Erythroblast (primary cell): ENCODE measurements at places on chromosomes 11 and 22.
A peak's percentile ranks its signal among the peaks of the same experiment; 100 is the strongest.

- DNase-seq = no peak
Measured at GRCh38 chr11:117750916-117751662, 45.9 kb downstream of the DSCAML1 start.

DNA sequence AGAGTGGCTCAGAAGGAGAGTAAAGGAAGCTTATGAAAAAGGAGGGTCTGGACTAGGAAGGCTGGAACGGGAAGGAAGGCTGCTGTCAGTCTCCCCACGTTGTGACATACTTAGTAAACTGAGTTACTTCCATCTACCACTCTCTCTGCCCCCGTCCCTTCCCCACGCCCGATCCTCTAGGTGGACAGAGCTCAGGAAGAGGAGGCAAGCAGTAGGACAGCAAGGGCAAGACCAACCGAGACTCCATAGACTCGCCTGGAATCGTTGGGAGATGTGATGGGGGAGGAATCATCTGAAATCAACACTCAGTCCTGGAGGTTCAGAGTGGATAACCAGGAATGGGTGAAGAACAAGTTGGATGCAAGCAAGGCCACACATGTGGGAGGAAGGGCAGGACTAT is 240.7 kb downstream of the BUD13 start:
- DNase-seq = no peak

DNA sequence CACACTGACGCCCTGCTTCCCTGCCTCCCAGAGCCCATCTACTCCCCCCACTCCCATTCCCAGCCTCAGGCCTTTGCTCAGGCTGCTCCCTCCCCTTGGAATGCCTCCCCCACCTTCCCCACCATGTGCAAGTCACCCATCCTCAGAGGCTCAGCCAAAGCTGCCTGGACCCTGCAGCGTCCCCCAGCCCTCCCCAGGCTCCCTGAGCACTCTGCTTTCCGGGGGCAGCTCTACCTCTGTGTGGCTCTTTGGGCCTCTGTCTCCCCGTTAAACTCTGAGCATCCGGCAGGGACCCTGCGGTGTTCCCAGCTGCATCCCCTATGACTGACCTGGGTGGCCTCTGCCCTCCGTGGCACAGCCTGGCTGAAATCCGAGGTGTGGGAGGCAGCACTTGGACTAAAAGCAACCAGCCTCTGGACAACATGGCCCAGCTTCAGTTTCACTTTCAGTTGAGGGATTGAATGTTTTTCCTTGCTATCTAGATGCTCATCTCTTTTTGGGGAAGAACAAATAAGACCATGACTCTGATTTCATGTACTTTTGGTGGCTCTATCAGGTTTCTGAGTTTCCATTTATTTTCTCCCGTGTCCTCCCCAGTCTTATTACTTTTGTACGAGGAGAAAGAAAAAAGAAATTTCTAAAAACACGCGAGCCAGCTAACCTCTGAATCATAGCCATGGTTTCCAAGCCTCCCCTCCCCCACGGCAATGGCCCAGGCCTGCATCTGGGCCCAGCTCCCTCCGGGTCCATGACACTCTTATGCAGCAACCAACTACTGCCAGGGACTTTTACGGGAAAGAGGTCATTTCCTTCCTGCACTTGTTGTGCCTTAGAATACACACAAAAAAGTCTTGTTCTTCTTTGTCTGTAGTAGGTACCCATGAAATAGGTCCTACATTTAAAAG is 3.8 kb downstream of the APOL3 start:
- peak; percentile 76 for DNase-seq

DNA sequence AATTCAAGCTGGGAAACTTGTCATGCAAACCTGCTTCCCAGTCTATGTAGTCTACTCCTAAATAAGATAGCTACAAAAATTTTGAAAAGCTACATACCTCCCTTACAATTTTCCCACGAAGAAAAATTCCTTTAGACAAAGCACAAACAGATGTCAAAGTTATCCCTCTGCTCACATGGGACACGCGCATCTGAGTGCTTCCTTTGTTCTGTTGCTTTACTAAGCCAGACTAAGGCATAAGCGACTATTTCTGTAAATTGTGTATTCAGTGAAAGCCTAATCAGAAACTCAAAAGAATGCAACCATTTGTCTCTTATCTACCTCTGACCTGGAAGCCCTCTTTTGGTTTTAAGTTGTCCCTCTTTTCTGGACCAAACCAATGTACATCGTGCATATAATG is 583.7 kb upstream of the B3GAT1 start:
- no peak for DNase-seq

DNA sequence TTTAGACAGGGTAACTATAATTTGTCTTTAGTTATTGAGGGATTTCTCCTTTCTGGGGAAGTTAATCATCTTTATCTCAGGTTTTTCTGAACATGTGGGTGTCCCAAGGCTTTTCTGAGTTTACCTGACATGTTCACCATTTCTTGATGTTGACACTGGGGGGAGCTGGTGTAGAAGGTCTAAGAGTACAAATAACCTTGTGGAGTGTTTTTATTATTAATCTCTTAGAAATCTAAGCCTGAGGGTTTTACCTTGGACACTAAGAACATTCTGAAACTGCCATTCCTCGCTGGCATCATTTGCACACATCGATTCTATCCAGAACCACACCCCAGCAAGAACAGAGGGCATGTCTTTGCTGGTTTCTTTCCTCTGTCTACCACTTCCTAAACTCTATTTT is 15.6 kb upstream of the C11orf91 start:
- peak; percentile 53 for DNase-seq

- DNase-seq = no peak
Measured at GRCh38 chr11:46050003-46050461, 71.2 kb downstream of the PHF21A start.

- DNase-seq = peak; percentile 50
Measured at GRCh38 chr11:47552056-47552565, 821 bp downstream of the CELF1 start.

DNA sequence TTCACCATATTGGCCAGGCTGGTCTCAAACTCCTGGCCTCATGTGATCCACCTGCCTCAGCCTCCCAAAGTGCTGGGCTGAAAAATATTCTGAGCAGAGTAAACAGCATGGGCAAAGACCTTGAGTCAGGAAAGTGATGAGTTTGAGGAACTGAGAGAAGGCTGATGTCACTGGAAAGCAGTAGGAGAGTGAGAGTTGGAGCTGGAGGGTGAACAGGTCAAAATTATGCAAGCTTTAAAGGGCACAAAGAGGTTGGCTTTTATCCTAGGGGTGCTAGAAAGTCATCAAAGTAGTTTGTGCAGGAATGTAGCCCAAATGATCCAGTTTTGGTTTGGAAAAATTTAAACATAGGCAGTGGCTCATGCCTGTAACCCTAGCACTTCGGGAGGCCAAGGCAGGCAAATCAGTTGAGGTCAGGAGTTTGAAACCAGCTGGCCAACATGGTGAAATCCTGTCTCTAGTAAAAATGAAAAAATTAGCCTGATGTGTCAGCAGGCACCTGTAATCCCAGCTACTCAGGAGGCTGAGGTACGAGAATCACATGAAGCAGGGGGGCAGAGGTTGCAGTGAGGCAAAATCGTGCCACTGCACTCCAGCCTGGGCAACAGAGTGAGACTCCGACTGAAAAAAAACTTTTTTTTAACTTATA is 44.7 kb upstream of the CXCR5 start:
- DNase-seq = no peak
